ENCODE measurements at places on chromosomes 16 and 17.

GRCh38 chr16:2967721-2968161 is 1.4 kb upstream of the PAQR4 start:
- no peak for DNase-seq

DNA sequence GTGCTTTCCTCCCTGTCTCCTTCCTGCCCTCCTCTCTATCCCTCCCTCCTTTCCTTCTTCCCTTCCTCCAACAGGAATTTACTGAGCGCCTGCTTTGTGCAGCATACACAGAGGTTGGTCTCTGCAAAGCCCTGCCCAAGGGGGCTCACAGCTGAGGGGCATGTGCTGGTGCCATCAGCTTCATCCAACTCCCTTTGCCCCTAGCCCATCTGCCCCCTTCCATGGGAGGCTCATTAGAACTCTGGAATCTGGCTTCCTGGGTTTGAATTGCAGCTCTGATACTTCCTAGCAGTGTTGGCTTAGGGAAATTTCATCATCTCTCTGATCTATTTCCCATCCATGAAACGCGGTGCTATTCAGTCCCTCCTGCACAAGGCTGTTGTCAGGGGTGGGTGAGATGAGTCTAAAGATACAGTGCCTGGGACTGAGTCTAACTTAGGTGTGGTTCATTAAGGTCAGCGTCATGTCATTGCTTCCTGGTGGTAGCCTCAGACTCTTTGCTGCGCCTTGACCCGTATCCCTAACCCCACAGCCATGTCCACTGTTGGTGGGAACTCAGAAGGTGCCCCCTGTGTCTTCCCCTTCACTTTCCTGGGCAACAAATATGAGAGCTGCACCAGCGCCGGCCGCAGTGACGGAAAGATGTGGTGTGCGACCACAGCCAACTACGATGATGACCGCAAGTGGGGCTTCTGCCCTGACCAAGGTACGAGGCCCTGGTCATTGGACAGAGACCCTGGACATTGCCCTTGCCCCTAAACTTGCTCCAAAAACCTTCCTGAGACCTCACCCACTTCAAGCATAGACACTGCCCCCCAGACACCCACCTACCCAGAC is 10.3 kb downstream of the MMP2 start:
- no peak for DNase-seq

DNA sequence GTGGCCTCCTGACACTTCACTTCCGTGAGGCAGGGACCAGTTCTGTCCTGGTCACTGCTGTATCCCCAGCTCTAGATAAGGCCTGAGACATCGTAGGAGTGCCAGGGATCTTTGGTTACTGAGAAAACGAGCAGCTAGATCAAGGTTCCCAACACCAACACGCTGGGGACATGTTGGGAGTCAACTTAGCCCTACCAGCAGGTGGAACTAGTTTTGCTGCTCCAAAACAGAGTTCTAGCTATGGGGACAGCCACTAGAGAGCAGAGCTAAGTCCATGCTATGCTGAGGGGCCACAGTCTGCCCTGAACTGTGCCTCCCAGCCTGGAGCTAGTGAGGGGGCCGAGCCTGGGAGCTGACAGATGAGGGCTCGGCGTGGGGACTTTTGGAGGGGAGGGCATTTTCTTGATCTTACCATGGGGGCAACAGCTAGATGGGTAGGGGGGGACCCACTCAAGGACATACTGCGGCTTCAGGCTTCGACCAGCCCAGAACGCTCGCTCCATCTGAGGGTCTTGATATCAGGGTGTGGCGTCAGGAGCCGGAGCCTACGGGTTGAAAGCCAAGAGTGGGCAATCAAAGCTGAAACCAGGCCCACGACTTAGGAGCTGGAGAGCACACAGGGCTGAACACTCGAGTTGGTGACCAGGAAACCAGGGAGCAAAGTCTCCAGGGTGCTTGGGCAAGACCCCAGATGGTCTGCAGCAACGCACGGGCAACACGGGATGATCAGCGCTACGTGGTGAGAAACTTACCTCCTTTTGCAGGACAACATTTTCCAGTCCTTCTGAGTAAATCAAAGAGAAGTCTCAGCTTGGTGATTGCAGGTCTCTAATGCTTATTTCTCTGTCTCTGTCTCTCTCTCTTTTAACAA is 13.4 kb downstream of the SNX20 start:
- no peak for DNase-seq

DNA sequence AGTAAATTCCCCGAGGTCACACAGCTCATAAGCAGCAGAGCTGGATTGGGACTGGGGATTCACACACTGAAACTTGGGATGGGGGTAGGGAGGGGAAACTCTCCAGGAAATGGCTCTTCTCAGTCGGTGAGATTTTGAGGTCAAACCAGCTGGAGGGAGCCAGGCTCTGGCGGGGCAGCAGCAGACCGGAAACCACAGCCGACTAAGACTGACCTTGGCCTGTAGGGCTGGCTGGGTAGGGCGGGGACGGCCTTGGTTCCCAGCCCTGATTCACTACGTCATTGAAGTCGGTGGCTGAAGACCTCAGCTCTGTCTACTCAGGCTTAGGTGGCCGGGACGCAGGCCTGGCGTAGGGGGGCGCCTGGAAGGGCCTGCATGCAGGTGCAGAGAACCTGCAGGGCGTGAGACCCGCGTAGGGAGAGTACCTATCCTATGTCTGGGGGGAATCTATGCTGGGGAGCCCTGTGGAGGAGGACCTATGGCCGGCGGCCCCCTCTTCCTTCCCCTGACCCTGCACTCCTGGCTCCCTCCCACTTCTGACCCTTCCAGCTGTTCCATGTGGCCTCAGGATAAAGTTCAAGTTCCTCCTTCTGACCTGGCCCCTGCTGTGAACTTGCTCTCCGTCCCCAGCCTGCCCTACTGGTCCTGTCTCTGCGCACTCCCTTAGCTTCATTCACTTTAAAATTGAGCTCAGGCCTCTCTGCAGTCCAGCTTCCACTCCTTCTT is 11.9 kb upstream of the SLC4A1 start:
- peak; percentile 83 for DNase-seq

DNA sequence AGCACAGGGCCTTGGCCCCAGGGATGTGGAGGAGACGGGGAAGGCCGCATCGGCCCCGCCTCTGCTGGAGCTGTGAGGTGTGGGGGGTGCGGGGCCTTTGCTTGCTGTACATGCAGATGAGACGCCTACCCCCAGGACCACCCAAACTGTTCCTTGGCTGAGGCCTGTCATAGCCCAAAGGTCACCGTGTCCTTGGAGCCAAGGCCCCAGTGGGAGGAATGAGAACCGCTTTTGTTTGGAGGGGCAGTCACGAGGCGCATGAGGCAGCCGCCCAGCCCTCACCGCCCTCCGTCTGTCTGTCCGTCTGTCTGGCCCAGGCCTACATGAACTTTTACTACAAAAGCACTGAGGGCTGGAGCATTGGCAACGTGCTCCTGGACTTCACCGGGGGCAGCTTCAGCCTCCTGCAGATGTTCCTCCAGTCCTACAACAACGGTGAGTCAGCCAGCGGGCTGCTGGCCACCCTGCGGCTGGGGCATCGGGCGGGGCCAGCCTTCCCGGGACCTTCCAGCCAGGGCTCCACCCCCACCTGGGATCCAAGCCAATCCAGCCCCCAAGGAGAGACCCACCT is 8.8 kb downstream of the TAX1BP3 start:
- no peak for DNase-seq

DNA sequence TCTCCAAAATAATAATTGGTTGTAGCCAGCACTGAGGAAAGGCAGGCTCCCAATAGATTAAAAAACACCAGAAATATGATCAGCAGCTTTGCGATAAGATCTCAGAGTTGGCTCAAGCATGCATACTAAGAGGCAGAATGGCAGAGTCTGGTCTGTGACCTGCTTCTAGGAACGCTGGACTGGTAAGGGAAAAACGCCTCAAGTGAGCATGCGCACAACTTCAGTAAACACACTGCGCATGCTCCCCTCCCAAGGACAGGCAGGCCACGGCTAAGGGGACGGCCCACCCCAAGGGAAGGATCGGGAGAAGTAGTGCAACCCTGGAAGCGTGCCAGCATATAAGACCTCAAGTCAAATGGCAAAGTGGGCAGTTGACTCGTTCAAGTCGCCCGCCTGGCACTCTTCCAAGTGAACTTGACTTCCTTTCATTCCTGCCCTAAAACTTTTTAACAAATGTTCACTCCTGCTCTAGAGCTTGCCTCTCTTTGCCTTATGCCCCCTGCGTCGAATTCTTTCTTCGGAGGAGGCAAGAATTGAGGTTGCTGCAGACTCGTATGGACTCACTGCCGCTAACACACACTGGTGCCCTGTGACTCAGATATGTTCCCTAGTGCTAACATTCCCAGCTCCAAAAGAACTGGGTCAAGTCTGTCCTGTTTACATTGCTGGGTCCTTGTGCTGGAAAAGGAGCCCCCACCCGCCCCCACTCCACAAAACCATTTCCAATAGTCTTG is 22.4 kb upstream of the PRM1 start:
- DNase-seq = no peak

DNA sequence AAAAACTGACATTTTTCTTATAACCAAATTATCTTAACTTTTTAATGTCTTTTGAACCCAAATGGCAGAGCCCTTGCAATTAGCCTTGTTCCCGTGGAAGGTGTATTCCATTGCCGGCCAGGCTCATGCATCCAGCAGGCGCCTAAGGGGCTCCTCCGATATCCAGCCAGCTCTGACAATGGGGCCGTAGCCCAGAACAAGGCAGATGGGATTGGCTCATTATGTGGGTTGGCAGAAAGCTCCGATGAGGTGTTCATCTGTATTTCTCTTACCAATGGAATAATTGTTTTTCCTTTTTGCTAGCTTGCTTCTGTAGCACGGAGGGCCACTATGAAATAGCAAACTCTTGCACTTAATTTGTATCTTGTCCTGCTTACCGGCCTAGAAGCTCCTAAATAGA is 208.2 kb upstream of the CHMP6 start:
- no peak for DNase-seq

DNA sequence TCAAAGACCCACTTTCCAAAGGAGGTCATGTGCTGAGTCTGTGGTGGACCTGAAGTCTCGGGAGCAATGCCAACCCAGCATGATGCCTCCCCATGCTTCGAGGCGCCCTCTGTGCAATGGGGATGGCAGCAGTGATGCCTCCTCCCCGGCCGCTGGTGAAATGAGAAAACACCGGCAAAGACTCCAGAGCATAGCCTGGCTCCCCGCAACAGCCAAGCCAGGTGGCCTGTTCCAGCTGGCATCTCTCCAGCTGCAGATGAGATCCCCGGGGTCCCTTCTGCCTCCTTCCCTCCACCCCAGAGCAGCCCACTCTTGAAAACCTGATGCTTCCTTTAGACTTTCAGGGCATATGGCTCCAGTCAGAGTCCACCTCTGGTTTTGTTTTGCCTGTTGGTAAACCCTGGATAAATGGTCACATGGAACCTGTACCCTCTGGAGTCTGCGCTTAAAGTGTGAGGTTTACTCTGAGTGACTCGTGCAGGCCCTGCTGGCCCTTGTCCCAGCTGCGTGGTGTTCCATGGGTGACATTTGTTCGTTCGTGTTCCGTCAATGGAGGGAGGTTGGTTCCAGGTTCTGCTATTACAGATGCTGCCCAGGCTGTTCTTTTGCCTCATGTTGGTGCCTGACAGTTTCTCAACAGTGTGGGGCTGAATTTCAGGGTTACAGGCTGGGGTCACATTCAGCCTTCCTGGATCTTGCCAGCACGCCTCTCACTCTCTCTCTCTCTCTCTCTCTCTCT is 181.8 kb upstream of the CIBAR2 start:
- DNase-seq = no peak

DNA sequence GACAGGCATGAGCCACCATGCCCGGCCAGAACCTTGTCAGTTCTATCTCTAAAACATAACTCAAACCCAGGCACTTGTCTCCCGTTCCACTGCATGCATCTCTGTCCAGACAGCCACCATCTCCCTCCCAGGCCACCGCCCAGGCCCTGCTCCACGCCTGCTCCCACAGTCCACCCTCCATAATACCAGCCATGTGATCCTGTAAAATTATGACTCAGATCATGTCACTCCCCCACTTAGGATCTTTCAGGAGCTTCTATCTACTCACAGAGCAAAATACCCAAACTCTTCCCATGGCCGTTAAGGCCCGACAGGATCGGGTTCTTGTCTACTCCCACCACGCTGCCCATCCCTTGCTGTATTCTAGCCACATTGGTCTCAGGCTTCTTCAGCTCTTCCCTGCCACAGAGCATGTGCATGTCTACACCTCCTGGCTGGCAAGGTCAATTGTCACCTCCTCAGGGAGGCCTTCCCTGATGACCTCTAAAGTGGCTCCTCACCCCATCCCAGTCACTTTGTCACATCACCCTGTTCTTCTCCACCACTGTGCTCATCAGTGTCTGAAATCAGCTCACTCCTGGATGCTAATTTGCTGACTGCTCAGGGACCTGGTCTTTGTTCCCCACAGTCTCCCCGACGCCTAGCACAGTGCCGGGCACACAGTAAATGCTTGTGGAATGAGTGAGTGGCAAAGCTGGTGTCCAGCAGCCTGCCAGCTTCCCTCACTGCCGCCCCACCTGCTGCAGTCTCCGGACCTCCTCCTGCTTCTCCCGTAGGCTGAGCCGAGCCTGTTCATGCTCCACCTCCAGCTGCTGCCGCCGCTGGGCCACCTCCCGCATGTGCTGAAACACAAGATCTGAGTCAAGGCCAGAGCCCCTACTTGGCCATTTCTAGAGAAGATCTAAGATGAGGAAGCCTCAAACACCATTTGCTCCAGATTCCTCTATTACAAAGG is 6.7 kb downstream of the TSPOAP1 start:
- DNase-seq = no peak

- DNase-seq = peak; percentile 75
These were observed 1.1 kb downstream of the MT2A start for GRCh38 chr16:56609463-56609921.

DNA sequence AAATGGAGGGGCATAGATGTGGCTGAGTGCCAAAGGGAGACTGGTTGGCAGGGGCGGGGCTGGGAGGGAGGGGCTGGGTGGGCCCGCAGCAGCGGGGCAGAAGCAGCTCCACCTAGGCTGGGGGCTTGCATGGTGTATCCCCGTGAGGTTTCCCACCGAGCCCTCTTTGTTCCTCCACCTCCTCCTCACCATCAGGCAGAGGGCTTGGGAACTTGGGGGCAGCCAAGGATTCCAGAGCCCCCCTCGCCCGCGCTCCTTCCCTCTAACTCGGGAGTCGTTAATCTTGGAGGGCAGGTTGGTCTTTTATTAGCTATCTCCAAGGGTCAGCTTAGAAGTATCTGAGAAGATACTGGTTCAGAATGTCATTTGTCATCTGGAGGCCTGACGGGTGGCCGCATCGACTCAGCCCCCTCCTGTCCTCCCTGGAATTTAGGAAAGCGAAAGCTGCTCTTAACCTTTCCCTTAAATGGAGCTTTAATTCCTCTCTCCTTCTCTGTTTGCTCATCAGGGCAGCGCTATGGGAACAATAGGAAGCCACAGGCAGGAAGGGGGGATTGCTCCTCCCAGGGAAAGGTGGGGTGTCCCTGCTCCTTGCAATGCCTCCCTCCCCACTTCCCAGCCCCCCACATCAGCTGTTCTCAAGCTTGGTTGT is 274.3 kb upstream of the XYLT1 start:
- no peak for DNase-seq

DNA sequence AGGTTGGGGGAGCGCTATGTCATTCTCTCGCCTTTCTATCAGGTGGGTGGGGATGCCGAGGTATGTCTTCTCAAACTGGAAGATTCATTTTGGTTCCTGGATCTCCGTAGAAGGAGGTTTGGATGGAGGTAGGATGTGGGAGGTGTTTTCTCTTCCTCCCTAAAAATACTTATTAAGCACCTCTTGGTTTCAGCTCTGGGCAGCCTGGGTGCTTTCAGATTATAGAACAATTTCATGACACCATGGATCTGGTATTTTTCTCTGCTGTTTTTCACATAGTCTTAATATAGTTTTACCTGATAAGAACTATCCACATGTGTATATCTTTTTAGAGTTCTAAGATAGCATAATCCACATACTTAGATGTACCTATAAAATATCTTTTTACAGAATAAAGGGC is 92.9 kb downstream of the YPEL2 start:
- no peak for DNase-seq

Measured in CD4-positive, alpha-beta T cell treated with Interleukin-15 for 1 hour (primary cell).